ENCODE measurements at places on chromosomes 12 and 14. TPM values are rescaled to one million over a fixed set of nuclear protein-coding genes. Genes with fewer than 3 reads are reported as not detected.

DNA sequence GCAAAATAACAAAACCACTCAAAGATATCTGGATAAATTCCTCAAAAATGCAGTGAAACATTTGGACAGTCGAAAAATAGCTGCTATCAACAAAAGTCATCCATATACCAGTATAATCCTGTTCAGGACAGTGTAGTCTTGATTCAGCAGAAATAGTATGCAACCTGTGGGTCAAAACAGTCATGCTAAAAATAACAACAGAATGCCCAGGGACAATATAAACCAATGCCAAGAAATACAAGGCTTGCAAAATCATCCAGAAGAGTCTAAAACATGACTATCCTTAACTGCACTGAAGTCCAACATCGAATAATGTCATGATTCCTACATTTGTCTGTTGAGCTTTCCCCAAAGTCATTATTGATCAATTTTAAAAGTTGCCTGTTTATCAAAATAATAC is 425.9 kb downstream of the FSCB start:
- no peak for ATAC-seq

DNA sequence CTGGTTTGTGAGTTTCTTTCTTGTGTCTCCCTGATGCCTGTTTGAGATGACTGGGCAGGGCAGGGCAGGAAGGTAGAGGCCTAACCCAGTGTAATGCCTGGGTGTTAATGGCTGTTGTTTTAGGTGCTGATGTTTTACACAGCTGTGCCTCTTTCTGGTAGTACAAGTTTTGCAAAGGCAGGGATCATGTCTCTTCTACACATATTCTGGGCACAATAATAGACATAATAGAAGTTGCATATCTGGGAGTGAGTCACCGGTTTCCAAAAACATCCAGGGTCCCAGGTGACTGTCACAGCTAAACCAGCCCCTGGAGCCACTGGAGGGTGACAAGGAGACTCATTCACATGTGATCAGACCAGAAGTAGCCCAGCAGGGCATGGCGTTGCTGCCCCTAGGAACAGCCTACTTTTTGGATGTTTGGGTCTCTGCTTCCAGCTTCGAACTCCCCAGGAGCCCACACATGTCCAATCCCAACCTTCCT is 18.1 kb downstream of the TPCN1 start:
- ATAC-seq = no peak

DNA sequence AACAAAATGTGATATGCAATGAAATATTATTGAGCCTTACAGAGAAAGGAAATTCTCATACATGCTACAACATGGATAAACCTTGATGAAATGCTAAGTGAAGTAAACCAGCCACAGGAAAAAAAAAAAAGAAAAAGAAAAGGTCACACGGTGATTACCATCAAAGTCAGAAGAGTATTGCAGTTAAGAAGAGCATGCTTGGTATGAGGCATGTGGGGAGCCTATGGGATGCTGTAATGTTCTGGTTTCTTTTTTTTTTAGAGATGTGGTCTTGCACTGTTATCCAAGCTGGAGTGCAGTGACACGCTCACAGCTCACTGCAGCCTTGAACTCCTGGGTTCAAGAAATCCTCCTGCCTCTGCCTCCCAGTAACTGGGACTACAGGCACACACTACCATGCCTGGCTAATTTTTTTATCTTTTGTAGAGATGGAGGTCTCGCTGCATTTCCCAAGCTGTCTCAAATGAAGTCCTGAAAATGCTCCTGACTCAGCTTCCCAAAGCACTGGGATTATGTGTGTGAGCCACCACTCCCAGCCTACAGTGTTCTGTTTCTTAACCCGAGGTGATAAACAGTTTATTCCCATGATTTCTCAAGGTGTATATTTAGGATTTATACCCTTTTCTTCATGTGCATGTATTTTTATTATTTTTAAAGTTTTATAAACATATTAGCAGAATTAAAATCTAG is 96.2 kb downstream of the SEC23A start:
- no peak for ATAC-seq

DNA sequence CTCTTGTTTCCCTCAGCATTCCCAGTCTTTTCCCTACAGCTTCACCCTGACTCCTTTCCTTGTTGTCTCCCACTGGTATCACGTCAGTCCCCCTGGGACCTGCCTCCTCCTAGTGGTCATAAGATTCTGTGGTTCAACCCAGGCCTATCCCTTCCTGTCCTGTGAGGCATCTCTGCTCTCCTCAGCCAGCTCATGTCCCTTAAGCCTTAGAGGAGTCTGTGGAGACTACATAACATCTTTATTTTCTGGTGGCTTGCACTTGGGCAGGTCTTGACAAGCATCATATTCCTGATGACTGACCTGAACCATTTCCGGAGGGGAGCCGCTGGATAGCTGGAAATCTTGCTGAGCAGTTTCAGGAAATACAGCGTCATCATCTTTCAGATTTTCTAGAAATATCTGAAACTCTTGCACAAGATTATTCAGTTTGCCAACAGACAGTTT is 688 bp downstream of the C12orf71 start:
- ATAC-seq = no peak

The RILPL2 gene
- 5.0 TPM for total RNA-seq

The DUSP6 gene
- 56.4 TPM for total RNA-seq

- ATAC-seq = no peak
Observed at GRCh38 chr12:7114008-7114407, 5.0 kb upstream of the C1RL start.
